HuH-7 (cell line): ENCODE measurements at places on chromosomes 16 and 17.

DNA sequence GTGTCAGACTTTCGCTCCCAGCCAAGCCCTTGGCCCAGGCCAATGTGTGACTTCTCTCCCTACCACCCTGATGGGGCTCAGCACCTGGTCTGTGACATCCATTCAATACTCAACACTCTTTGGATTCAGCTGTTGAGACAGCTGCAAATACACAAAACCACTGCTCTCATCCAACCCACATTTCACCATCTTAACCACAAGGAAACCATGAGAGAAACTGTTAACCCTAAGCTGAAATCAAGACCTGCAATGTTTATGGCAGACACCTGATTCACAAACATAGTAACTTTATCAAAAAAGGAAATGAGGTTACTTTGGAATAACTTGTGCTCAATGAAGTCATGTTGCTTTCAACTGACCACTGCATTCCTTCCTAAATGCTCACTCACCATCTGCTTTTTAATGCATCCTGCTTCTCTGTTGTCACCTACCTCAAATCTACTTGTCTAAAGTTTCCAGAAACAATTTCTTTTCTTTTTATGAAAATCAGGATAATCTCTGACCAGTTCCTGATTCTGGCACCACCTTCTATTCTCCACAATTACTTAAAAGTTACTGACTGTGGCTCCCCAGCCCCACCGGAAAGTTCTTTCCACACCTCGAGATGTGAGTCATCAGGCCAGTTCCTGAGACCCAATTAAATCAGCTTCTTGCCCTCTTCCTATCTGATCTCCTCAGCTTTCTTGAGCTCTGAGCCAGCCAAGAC is 88.2 kb downstream of the NOG start:
- no peak for DNase-seq

GRCh38 chr17:74512624-74513091 is 18.6 kb downstream of the CD300LB start:
- no peak for DNase-seq

- no peak for DNase-seq
Observed at GRCh38 chr17:75808905-75809621, 24.5 kb downstream of the UNK start.

DNA sequence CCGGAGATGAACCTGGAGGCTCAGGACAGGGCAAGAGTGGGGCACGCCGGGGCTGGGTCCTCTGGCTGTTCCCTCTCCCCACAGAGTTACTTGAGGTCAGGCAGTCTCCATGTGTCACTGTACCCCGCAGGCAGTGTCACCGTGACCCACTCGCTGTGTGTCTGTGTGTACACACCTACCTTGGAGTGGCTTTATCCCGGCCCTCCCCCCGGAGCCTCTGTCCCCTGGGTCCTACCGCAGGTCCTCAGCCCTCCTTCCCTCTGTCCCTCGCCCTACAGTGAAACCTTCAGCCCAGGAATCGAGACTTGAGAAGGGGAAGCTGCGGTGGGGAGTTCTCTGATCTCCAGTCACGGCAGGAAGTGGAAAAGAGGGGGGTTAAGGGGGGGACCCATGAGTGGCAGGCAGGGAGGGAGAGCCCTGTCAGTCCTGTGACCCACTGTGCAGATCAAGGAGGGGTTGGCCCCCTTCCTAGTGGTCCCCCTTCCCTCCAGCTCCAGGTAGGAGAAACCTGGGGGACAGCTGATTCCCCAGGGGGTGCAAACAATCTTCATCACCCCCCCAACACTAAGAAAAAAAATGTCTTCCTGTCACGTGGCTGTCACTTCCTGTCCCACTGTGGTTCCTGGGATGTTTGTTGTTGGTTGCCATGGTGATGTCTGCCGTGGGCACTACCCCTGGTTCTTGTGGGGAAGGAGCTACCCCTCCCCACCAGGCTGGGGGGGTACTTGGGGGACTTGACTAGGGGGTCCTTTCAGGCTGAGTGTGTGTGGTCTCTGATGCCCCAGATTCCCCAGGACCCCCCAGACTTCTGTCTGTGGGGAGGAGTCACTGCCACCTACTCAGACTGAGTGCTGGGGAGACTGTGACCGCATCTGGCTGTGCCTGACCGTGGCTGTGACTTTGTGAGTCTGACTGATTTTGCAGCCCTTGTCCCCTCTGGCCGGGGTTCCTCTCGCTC is 13.7 kb downstream of the RARA start:
- no peak for DNase-seq

DNA sequence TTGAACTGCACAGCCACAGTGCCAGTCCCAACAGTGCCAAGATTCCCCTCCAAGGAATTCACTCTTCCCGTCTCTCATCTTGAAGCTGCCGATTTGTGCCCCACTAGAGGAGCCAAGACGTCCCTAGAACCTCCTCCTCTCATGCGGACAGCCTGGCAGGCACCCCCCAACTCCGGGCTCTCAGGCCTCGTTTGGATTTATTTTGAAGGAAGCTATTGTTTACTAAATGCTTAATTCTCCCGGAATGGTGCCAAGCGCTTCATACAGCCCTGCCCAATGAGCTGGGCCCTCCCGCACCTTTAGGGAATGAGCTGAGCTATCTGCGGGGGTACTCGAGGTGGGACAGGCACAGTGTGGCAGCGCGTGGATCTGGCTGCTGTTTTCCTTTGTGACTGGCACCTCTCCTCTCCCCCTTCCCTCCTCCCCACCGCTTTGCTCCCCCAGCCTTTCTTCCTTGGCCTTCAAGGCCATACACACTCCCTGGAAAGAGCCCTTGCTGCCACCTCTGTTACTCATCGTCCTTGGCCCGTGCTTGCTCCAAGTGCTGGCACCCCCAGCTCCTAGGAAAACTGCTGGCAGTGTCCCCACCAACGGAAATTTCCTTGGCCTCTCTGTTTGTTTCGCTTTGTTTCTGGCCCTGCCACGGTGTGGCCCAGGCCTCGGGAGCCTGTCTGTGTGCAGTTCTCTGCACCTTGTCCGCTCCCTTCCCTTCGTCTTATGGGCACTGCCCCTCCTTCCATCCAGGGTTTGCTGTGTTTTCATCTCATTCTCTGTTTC is 49.9 kb upstream of the CDR2 start:
- no peak for DNase-seq

DNA sequence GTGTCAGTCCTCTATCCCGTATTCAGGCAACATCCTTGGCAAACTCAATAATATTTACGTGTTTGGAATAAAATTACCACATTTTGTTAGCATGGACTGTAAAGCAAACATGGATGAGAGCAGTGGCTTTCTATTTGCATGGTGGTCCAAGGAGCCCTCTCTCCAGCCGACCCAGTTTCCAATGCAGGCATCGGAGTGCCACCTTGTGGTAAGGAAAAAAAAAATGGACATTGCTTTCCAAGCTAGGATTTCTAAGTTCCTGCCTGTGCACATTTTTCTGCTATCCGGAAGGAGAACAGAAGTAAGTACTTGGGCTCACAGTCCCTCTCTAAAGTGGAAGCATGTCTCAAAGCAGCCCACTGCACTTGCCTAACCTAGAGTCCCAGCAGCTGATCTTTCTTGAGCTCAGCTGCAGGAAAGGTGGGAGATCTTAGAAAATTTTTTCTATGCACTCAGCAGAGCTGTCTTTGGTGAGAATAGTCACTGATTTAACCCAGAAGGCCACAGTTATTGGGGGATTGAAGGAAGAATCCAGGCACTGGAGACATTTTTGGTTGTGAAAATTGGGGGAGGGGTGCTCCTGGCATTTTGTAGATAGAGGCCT is 46.0 kb upstream of the ERCC4 start:
- DNase-seq: peak; percentile 14

DNA sequence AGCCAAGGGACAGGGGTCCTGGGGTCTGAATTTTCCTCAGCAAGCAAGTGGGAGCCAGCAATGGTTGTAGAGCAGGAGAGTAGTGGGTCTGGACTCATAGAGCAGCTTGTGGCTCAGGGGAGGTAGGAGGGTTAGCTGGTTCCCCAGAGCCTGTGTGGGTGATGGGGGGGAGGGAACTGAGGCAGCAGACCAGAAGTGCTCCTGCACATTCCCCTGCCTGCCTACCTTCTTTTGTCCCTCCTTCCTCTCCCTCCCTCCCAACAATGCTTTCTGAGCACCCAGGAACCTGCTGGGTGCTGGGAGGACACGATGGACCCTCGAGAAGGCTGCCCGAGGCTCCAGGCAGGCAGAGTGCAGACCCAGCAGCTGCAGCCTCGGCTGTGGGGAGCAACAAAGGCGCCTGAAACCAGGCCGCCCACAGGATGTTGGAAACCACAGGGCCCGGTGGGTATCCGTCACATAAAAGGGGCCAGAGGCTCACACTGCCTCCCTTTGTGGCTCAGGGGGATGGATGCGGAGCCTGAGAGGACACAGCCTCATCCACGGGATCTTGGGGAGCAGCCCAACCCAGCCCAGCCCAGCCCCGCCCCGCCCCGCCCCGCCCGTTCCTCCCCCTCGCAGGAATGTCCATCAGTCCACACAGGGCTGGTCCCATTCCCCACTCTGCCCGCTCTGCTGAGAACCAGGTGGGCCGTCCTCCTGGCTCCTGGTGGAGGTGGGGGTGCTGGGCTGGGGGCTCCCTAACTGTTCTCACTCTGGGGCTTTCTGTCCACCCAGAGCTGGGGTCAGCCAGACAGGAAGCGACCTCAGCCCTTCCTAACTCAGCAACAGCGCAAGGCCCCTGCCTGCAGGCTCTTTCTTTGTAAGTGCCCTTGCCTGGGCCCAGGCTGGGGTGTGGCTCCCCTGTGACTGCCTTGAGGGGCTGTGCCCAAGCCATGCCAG is 1.7 kb upstream of the NLRC3 start:
- DNase-seq: no peak

- DNase-seq: no peak
Observed at GRCh38 chr17:68184816-68185436, 62.9 kb upstream of the AMZ2 start.

DNA sequence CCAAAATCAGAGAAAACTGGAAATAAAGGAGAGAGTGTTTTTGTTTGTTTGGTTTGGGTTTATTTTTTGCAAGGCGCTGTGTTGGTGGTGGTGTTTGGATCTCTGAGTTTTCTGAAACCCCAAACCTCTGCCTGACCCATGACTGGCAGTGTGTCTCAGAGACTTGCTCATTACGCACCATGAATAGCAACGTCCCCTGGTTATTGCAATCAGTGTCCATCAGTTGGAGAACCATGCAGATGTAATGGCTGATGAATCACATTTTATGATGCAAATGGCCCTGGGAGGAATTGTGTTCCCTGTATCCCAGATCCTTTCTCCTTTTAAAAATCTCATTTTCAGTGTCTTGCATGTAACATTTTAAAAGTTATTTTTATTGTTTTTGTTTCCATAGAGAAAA is 362.8 kb downstream of the PMP22 start:
- no peak for DNase-seq
